ENCODE measurements at places on chromosomes 5 and 9.

DNA sequence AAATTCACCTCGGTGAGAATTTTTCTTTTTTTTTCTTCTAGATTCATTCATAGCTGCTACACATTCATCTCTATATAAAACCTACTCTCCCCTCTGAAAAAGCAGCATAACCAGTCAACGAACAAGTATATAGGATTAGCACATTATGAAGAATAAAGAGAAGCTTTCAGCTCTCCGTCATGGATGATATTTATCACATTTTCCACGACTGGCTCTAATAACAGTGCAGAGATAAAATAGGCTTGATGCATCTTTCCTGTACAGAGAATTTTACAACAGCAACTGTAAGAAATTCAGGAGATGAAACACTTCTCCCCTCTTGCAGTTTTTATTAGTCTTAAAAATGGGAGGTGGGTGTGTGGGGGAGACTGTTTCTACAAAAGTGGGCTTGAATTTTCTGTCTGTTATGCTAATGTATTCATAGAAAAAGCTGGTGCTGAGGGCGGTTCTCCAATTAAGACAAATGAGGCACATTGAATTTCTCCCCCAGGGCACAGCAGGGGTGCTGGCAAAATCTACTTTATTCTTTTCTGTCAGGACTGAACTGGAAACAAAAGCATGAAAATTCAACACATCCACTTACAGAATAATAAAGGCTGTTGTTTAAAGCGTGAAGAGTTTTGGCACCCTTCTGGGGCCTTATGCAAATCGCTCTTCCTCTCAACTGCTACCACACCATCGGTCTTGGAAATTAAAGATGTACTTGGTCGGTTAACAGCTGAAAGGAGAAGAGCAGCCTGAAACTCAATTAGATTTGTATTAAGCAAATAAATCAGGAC, 233.9 kb upstream of the ZNF608 start:
- DNase-seq = no peak

DNA sequence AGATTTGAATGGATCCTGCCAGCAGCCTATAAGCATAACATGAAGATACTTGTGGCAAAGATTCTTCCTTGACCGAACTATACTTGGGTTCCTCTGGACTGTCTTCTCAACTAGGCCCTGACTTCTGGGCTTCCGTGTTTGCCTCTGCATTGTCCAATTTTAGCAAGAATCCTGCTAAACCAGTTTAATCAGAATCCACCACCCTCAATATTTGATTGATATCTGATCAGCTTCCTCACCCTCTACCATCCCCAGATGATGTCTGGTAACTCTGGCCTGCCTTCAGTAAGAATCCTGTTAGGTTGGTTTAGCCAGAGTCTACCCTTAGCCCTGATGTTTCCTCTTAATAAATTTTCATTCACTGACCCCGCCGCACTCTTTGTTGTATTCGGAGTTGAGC, 54.4 kb upstream of the GALNT10 start:
- DNase-seq = no peak

DNA sequence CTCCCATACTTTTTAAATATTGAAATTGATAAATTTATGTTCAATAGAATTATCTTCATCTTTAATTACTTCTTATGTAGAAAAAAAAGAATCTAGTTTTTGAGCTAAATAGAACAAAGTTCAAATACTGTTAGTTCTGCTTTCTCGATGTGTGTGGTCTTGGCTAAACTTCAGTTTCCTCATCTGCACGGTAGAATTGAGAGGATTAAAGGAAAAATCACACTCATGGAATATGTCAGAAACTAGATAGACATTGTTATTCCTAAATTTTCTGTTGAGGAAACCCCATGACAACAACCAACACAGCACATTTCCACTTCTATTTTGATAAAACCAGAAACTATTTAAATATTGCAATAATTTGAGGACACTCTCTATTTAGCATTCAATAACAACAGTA, 100.3 kb downstream of the MUSK start:
- no peak for DNase-seq

DNA sequence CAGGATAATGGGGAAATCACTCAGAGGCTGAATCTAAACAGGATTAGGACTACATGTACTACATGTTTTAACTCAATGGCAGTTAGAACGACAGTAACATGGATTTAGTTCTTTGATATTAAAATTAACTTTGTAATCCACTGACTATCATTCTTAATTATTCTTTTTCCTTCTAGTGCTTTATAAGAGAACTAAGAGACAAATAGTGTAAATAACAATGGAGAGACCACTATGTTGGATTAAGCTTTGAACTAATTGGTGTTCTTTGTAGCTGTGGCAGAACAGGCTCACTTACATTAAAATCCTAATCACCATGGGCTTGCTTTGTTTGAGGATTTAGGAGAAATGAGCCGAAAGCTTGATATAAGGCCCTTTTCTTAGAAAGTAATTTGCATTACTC, 18.8 kb downstream of the NMRK1 start:
- DNase-seq = no peak

DNA sequence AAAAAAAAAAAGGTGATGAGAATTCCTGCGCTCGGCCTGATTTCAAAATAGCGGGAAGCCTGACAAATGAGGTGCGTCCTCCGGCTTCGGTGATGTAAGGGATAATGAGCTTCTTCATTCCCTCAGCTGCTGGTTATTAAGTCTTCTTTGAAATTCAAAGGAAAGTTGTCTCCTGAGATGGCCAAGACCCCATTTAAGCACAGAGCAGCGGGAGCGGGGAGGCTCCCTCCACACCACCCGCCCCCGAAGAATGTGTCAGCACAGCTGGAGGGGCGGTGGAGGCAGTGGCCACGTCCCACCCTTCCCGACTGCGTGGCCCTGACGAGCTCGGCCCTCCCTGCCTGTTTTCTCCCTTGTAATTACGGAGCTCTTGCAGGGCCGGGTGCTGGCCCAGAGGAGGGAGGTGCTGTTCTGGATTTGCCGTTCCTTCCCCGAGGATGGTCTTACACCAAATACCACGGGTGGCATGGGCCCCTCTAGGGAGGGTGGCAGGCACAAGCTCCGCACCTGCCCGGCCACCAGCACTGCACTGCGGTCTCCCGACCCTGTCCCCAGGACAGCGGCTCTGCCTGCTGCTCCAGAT, 31.0 kb downstream of the SLC9A3 start:
- no peak for DNase-seq

- no peak for DNase-seq
Measured at GRCh38 chr5:122699201-122699600, 75.7 kb upstream of the SNX2 start.

GRCh38 chr9:2755285-2755684, 38.0 kb downstream of the KCNV2 start:
- no peak for DNase-seq

GRCh38 chr9:91844190-91844589, 105.8 kb downstream of the ROR2 start:
- no peak for DNase-seq

GRCh38 chr5:74126294-74126693, 500.3 kb downstream of the ARHGEF28 start:
- DNase-seq = no peak

GRCh38 chr9:106438928-106439327, 424.0 kb upstream of the ZNF462 start:
- no peak for DNase-seq

GRCh38 chr5:11792621-11793020, 111.6 kb downstream of the CTNND2 start:
- no peak for DNase-seq

GRCh38 chr5:52945040-52945439, 44.1 kb upstream of the ITGA2 start:
- DNase-seq = no peak

- DNase-seq = no peak
Measured at GRCh38 chr5:34930462-34930844, 1.1 kb downstream of the DNAJC21 start.

DNA sequence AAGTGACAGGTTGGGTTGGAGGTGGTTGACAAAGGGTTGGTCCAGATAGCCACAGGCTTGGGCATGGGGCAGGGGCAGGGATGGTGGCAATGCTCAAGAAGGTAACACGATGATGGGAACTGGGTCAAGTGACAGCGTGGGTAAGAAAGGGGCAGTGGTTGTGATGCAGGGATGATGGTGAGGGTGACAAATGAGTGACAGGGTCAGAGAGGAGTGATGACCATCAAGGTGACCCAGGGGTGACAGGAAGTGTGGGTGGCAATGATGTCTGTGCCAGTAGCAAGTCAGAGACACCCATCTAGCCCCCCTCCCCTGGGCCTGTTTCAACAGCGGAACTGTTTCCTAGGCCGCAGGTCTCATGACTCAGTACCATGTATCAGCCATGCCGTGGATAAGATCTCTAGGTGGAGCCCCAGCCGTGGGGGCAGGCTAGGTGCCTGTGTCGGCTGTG, 20.5 kb downstream of the AQP3 start:
- no peak for DNase-seq

- DNase-seq = no peak
Measured at GRCh38 chr5:168109441-168109840, 182.0 kb upstream of the WWC1 start.

GRCh38 chr5:81269751-81270393, 31.5 kb upstream of the ZCCHC9 start:
- DNase-seq = no peak

All from stimulated activated CD8-positive, alpha-beta memory T cell treated with anti-CD3 and anti-CD28 coated beads, Interleukin-7, amount 100 ng/mL, for 4 hours (primary cell).